ENCODE measurements at places on chromosomes 2 and 18.
A peak's percentile ranks its signal among the peaks of the same experiment; 100 is the strongest.

- peak; percentile 93 for DNase-seq
Observed at GRCh38 chr18:13562494-13563029, 163.8 kb downstream of the FAM210A start.

- peak; percentile 32 for DNase-seq
Observed at GRCh38 chr18:62445386-62445917, 77.4 kb upstream of the ZCCHC2 start.

DNA sequence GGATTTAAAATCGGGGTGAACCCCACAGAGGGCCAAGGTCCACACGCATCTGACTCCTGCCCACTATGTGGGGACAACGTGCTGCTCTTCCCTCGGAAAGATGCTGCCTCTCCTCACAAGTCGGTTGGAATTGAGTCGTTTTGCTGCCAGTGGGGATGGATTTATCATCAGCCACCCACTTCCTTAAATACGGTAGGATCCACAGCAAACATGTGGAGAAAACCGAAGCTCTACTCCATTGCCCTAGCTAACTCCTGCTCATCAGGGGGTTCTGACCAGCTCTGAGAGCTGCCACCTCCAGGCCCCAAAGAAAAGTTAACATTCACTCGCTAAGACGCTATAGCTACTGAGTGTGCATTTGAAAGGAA is 80.9 kb downstream of the CHRNA1 start:
- DNase-seq: no peak

DNA sequence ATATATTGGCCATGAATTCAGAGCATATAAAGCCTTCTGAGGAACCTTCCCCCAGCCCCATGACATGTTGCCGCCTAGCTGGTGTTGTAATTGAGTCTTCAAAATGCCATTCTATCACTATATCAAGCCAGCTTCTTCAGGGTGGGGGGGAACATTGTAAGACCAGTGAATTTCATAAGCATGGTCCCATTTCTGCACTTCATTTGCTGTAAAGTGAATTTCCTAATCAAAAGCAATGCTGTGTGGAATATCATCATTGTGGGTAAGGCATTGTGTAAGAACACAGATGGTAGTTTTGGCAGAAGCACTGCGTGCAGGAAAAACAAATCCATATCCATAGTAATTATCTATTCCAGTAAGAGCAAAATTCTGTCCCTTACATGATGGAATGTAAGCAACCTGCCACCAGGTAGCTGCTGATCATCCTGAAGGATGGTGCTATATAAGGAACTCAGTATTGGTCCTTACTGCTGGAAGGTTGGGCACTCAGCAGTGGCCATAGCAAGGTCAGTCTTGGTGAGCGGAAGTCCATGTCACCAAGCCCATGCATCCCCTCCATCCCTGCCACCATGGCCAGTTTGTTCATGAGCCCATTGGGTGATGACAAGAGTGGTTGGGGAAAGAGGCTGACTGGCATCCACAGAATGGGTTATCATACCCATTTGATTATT is 159.4 kb downstream of the COPS8 start:
- no peak for DNase-seq

DNA sequence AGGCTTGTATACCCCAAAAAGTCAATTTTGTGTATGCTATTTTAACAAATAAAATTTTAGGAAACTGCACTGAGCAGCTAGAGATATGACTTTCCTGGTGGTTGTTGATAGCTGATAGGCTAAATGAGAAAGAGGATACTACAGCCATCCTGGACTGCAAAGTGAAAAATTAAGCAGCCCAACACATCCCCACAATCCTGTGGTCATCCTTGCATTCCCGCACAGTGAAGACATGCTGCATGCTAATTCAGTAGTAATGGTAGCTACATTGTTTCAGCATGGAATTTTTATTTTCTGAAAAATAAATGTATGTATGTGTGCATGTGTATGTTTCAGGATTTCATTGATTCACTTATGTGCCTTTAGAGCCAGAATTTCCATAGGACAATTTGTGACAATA is 124.2 kb upstream of the CCDC68 start:
- no peak for DNase-seq

GRCh38 chr18:33839452-33840211 is 261.6 kb downstream of the ASXL3 start:
- no peak for DNase-seq

GRCh38 chr2:135792401-135793150 is 44.4 kb downstream of the LCT start:
- DNase-seq: no peak

GRCh38 chr18:44961288-44961995 is 280.8 kb downstream of the SETBP1 start:
- DNase-seq: no peak

DNA sequence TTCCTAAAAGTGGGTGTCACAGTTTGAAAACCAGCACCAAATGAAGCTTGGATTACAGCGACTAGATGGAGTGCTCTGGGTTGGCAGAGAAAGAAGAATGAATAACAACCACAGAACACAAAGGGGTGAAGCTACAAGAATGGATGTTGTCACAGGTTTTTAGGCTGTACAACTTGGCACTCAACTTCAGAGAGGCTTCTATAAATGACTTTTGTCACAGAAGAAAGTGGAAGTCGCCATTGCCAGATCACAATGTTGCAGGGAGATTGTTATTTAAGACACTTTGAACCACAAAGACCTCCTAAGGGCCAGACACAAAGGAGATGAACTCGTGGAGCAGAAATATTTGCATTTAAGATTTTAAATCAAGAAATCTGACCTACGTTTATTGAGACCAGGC is 354.2 kb downstream of the CDH7 start:
- no peak for DNase-seq

GRCh38 chr2:198045227-198045626 is 240.8 kb downstream of the PLCL1 start:
- no peak for DNase-seq

DNA sequence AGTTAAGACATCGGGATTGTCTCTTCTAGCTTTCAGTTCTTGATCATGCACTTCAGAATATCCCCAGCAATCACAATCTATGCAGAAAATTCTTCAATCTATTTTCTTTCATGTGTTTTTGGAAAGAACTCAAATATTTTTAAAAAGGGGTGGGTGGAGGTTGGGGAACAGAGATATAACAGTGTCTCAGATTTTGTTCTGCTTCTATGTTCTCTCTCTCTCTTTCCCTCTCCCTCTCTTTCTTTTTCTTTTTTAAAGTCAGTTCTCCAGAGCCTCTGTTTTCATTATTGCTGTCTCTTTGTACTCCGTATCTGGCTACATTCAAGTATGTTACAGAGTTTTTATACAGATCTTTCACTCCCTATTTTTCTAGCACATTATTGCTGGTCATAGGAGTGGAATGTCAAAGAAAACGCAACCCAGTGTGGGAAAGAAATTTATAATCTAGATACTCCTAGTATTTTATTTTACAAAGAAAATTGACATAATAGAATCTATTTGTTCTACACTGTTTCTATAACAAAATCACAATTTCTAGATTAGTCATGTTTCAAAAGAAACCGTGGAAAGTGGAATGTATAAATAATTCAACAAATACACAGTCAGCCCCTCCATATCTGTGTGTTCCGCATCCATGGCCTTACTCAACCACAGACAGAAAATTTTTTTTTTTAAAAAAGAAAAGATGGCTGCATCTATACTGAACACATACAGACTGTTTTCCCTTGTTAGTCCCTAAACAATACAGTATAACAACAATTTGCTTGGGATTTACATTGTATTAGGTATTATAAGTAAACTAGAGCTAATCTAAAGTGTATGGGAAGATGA is 11.2 kb upstream of the NEMP2 start:
- no peak for DNase-seq

- DNase-seq: no peak
Observed at GRCh38 chr2:239467281-239467955, 66.6 kb upstream of the HDAC4 start.

DNA sequence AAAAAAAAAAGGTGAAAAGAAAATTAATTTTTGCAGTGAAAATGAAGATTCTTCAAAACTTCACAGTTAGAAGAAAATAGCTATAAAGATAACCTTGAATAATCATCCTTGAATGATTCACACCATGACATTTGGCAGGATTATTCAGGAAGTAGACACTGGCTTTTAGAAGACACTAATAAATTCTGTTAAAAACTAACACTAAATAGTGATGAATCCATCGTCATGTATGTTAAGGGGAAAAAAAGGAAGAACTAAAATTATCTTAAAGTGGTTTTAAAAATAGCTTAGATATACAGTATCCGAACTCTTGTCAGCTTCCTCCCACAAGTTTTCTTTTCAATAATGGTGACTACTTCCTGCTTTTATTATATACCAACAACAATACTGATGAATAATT is 10.2 kb downstream of the USP37 start:
- DNase-seq: no peak

DNA sequence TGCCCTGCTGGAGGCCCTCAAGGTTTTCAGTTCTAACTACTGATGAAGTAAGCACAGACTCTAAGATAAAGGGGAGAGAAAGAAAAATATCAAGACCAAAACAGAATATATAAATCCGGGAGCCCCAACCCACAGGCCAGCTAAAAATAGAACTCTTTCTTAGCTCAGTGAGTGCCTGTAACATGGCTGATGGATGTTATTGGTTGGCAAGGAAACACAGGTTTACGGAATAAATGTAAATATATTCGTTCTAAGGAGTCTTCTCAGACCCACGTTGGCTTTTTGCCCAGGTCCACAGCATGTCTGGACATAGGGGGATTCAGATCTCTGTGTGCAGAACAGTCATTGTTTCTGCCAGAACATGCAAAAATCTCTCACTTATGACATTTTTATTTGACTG is 139.0 kb upstream of the SERPINE2 start:
- no peak for DNase-seq

DNA sequence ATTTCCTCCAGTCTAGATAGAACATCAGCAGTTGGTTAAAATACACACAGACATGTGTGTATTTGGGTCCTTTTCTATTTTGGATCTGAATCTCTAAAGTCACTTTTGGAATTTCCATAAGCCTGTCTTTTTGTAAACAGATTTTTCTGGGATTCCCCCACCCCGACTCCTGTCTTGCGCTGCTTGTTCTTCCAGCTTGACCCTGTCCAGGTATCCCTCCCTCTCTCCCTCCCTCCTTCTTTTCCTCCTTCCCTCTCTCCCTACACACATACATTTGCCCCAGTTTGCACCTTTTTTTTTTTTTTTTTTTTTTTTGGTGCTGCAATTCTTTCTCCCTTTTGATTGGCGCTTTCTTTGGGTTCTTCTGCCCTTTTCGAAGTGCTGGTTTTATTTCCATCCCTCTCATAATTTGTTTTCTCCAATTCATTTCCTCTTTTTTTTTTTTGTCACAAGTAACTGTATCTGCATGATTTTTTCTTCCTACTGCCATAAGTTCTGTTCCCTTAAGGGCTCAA is 114.8 kb upstream of the SERTAD2 start:
- no peak for DNase-seq

DNA sequence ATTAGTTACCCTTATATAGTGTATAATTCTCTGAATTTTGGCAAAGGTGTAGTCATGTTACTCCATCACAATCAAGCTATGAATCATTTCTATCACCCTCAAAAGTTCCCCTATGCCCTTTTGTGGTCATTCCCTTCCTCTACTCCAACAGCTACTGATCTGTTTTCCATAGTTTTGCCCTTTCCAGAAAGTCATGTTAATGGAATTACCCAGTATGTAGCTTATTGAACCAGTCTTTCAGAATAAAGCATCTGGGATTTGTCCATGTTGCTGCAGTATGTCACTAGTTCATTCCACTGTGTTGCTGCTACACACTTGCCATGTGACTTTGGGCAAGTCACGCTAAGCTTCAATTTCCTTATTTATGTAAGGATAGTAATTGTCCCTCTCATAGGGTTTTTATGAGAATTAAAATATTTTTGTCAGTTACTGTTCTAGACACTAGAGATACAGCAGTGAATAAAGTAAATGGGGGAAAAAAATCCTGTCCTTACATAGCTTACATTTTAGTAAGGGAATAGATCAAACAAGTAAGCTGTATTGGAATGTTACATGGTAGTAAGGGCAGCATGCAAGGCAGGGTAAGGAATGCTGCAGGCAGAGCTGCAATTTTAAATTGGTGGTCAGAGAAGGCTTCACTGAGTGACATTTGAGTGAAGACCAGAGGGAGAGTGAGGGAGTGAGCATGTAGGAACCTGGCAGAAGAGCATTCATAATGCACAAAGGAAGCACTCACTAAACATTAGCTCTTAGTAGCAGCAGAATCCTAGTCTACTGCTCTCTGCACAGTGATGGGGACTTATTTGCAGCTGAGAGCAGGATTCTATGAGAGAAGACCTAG is 80.3 kb upstream of the TSPYL6 start:
- no peak for DNase-seq

DNA sequence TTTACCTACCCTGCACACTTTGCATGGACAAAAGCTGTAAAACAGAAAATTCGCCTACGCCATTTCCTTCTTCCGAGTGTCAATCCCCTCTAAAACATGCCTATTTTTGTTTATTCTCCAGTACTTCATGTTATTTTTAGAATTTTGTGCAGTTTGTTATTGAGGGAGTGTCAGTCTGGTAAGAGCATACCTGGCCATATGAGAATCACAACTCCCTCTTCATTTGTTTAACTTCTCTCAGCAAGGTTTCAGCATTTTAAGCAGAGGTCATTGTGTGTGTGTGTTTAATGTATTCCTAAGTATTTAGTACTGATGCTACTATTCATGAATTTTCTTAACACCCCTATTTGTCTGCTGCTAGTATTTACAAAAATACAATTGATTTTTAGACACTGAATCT is 49.4 kb downstream of the SMAD2 start:
- DNase-seq: no peak
